ENCODE measurements at places on chromosomes 12 and 14.

GRCh38 chr12:47894068-47894467, 10.7 kb downstream of the VDR start:
- no peak for DNase-seq

DNA sequence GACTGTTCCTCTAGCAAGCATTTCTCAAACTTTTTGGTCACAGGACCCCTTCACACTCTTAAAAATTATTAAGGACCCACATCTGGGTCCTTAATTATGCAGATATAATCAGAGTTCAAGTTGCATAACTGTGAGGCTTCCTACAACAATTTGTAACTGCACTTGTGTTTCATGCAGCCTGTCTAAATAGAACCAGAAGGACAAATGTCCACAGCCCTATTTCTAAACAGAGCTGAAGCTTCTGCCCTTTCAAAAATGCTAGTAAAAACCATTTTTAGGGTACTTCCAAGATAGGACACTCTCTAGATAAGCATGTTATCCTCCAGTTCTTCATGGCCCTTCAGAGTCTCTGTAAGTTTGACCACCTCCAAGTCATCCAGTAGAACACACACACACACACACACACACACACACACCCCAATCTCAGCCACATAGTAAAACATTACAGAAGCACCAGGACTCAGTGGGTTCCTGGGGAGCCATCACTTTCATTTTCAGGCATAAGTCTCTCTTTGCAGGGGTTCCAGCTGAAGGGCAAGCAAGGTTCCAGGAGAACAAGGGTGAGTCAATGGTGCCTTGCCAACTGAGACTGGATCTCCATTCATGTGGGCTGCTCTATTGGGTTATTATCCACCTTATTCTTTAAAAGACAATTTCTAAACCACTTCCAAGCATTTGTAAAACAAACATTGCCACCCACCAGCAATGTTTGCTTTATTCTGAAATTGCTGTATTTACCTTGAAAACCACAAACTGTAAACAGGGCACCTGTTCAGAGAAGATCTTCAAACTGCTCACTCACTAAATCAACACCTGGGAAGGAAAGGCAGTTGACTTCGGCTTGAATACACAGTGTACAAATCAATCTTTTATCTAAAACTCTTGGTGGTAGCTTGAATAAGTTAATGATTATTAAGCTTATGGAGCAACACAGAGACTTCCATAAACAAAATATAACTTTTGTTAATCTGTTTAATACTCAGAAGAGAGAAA, 64.1 kb downstream of the ITPR2 start:
- no peak for DNase-seq

- no peak for DNase-seq
Observed at GRCh38 chr12:129561304-129561703, 342.5 kb downstream of the TMEM132D start.

DNA sequence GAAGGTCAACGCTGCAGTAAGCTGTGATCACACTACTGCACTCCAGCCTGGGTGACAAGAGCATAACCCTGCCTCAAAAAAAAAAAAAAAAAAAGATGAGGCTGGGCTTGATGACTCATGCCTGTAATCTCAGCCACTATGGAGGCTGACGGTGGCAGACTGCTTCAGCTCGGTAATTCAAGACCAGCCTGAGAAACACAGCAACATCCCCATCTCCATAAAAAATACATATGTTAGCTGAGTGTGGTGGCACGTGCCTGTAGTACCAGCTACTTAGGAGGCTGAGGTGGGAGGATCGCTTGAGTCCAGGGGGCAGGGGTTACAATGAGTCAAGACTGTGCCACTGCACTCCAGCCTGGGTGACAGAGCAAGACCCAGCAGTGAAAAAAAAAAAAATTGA, 50.4 kb downstream of the GXYLT1 start:
- no peak for DNase-seq

GRCh38 chr12:101567918-101568317, 26.9 kb upstream of the MYBPC1 start:
- no peak for DNase-seq

GRCh38 chr12:2306735-2307134, 253.9 kb downstream of the CACNA1C start:
- DNase-seq, result peak; percentile 75

GRCh38 chr12:108119126-108119973, 9.7 kb upstream of the WSCD2 start:
- DNase-seq, result no peak

- peak; percentile 25 for DNase-seq
Observed at GRCh38 chr12:74538491-74539258, 1.0 kb downstream of the ATXN7L3B start.

DNA sequence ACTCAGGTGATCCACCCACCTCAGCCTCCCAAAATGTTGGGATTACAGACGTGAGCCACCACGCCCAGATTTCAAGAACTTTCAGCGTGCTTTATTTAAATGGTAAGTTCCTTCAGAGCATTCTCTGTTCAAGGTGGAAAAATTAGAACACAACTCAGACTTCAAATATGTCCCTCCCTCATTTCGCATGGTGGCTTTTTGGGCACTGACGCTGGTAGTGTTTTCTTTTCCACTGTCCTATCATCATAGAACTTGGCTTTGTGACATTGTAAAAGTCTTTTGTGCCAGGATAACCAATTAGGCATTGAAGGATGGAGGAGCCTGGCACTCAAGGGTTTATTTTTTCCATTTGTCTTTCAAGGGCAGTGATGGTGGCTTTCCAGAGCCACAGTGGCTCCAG, 190.8 kb downstream of the NUAK1 start:
- DNase-seq, result no peak

DNA sequence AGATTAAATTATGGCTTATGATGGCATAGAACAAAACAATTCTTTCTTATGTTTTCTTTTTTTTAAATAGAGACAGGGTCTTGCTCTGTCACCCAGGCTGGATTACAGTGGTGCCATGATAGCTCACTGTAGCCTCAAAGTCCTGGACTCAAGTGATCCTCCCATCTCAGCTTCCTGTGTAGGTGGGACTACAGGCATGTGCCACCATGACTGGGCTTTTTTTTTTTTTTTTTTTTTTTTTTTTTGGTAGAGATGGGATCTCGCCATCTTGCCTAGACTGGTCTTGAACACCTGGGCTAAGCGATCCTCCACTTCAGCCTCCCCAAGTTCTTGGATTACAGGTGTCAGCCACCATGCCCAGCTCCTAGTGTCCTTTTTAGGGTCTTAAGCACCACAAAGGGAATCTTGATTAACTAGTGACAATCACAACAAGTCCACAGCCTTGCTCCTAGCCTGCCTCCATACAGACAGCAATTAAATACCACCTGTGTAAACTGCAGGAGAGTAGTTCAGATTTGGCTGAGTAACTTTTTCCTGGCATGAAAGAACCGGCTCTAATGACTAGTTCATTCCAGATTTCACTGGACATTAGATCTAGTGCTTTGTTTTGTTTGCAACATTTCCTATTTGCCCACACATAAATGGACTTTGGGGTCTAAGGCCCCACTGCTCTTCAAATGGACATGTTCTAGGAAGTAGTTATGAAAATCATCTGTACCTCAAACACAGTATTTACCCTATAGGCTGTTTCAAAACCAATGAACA, 61.6 kb downstream of the SH2B3 start:
- no peak for DNase-seq

DNA sequence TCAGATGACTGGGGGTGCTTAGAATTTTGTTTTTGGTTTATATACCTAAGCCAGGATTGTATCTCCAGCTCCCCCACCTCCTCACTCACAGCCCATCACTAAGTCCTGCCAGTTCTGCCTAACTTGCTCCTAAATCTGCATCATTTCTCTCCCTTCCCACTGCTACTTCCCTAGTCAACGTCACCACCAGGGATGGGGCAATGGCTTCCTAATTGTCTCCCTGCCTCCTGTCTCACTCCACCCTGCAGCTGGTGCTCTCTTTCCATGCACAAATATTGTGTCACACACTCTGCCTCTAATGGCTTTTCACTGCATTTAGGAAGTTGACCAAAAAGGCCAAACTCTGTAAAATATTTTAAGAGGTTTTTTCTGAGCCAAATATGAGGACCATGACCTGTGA, 11.5 kb downstream of the OAS2 start:
- no peak for DNase-seq

DNA sequence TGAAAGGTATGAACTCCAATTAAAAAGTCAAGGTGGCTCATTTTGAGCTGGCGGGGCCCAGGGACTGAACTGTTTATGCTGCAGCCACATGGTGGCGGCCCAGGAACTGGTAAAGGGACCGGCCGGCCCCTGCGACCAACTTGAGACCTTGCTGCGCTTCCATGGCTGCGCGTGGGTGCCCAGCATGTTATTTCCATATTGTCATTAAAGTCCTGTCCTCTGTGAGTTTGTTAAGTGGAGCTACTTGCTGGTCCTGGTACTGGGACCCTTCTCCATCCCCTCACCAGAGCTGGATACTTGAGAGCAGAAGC, 62.3 kb downstream of the BEGAIN start:
- peak; percentile 65 for DNase-seq

Data from KBM-7 (cell line).